ENCODE measurements at places on chromosomes 6 and 20. TPM values are rescaled to one million over a fixed set of nuclear protein-coding genes. Genes with fewer than 3 reads are reported as not detected.

Gene PLCB1
- 16.3 TPM for total RNA-seq

Gene ZSCAN23
- 1.9 TPM for total RNA-seq

Gene ATP9A
- total RNA-seq, result 54.4 TPM

DNA sequence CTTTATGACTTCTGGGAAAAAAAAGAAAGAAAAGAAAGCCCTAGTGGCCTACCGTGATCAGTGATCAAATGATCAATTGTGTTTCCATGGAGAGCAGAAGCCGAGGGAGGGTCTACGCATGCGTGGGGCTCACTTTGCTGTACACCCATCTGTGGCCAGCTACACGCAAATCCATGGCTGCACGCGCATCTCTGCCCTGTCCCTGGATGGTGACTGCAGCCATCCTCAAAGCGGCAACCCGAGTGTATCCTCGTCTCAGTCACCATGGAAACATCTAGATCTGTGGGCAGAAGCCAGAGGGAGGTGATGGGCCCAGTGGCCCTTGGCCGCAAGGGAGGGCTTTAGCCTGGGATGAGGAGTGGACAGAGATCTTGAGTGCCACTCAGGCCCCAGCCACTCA lies 785 bp upstream of the ULBP3 start:
- DNase-seq, result no peak

Gene CEP85L
- 22.7 TPM for total RNA-seq

GRCh38 chr20:62771396-62772102 lies 24.7 kb upstream of the MRGBP start:
- no peak for DNase-seq

- no peak for DNase-seq
Measured at GRCh38 chr6:136859430-136859829, 37.0 kb downstream of the PEX7 start.

- no peak for DNase-seq
Measured at GRCh38 chr6:365835-366234, 25.7 kb upstream of the IRF4 start.

DNA sequence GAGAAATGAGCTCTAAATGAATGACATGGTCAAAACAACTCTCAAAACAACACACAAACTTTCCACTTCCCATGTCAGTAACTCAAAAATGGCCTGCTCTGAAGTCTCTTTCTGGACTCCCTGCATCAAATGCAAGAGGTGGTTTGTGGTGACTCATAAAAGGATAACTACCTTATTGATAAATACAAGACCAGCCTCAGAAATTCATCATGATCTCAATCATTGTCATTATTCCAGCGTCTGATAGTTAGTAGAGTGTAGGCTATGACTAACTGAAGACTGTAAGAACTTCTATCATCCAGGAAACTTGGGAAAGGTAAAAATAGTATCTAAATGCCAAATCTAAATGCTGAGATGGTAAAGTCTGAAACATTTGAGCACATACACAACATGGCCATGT lies 369.4 kb downstream of the BMP2 start:
- DNase-seq, result no peak

DNA sequence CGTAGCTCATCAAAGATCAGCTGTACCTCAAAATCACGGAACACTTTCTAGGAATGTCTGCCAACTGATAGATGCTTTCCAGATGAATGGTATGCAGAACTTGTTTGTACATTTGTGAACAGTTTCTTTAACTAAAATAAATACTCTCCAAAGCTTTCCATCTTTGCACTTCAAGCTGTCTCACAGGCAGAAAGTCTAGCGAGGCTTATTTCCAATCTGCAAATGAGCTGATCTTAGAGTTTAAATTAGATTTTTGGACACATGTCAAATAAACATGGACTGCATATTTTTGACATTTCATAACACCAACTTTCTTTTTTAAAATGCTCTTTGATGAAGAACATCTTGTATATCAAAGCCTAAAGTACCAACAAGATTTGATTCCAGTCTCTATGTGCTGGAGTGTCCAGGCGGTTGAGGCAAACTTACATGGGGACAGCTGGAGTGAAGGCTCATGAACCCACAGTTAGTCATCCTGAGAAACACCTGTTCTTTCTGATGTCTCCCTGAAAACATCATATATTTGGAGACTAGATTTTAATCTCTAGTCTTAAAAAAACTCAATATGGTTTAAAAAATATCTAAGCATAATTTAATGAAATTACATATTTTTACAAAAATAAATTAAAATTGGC lies 268.6 kb upstream of the AGPAT4 start:
- DNase-seq, result no peak

DNA sequence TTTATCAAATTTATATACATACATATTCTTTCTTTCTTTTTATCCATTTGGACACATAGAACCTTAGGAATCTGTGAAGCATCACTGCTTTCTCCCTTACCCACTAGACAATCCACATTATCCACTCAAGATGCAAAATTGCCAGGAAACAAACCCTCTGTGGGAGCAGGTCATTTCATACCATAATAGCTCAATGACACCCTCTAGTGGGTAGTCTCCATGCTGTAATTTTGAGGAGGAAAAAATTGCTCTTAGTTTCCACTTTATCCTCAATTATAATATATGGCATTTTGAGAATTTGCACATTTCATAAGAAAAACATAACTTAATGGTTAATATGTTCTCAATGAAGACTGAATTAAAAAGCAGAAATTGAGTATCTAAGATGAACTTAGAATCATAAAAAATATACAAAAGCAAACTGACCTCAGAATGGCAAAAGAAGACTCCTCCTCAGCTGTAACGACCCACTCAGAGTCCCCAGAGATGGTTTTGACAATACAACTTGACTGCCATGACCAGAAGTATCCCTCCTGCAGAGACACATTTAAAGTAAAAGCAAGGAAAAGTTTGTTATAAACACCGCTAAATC lies 164.1 kb downstream of the FRK start:
- DNase-seq, result no peak

Gene HDGFL1
- total RNA-seq, result not detected
